ENCODE measurements at places on chromosomes 3 and 15.

- DNase-seq: no peak
Measured at GRCh38 chr15:62316413-62317060, 151.5 kb upstream of the C2CD4B start.

DNA sequence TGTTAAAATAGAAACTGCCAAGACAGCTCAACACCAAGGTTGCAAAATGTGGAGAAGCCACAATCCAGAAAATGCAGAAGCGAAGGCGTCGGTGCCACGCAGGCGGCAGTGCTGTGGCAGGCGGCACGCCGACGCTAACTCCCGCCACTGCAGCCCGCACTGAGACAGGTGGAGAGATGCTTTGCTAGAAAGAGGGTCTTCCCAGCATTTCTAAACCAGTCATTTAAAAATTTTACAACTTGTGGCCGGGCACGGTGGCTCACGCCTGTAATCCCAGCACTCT lies 23.2 kb downstream of the CYFIP1 start:
- DNase-seq: no peak

DNA sequence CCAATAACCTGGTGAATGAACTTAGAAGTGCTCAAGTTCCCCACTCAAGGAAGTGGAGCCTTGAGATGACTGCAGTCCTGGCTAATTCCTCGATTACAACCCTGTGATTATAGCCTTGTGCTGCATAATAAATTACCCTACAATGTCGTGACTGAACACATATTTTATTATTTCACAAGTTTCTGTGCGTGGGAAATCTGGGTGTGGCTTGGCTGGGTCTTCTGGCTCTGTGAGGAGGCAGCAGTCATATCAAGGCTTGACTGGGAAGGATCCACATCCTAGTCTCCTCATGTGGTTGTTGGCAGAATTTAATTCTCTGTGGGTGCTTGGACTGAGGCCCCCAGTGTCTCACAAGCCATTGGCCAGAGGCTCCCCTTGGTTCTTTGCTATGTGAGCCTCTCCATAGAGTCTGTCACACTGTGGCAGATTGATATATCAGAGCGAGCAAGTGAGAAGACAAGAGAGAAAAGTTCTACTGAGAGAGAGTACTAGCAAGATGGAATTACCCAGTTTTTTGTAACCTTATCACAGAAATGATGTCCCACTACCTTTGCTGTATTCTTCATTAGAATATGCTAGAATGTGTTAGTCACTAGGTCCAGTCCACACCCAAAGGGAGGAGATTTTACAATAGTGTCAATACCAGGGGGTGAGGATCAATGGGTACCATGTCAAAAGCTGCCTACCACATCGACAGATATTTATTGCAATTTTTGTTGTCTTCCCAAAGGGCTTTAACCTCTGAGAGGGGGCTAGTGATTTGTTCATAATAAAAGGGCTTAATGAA lies 102.8 kb upstream of the TBC1D5 start:
- DNase-seq: no peak

GRCh38 chr15:53498996-53499395 lies 260.5 kb downstream of the WDR72 start:
- DNase-seq: no peak

- DNase-seq: no peak
Measured at GRCh38 chr15:101547737-101548136, 58.2 kb upstream of the PCSK6 start.

GRCh38 chr3:187709155-187709554 lies 6.8 kb upstream of the RTP2 start:
- no peak for DNase-seq

GRCh38 chr15:58164926-58165325 lies 26.7 kb downstream of the AQP9 start:
- no peak for DNase-seq

- no peak for DNase-seq
Measured at GRCh38 chr3:109728861-109729494, 391.6 kb upstream of the DPPA4 start.

GRCh38 chr15:63185206-63185605 lies 4.2 kb upstream of the RAB8B start:
- DNase-seq: no peak

- no peak for DNase-seq
Measured at GRCh38 chr15:69074001-69074842, 59.7 kb downstream of the NOX5 start.

- DNase-seq: no peak
Measured at GRCh38 chr15:41804361-41804760, 23.5 kb upstream of the JMJD7 start.

DNA sequence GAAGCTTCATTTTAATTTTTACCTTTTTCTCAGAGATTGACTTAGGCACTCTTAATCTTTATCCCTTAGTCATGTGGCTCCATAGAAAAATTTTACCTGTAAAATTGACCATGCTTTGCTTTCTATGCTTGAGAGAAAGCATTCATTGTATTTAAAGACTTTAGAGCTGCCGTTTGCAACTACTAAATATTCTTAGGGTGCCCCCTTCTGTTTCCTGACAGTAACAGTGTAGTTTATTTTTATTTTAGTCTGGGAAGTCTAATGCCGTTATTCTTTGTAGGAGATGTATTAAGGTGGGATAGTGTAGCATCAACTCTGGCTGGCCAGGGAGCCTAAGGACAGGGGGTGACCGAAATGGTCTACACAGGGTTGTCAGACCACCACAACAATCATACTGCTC lies 84.5 kb upstream of the SYNPR start:
- DNase-seq: no peak

DNA sequence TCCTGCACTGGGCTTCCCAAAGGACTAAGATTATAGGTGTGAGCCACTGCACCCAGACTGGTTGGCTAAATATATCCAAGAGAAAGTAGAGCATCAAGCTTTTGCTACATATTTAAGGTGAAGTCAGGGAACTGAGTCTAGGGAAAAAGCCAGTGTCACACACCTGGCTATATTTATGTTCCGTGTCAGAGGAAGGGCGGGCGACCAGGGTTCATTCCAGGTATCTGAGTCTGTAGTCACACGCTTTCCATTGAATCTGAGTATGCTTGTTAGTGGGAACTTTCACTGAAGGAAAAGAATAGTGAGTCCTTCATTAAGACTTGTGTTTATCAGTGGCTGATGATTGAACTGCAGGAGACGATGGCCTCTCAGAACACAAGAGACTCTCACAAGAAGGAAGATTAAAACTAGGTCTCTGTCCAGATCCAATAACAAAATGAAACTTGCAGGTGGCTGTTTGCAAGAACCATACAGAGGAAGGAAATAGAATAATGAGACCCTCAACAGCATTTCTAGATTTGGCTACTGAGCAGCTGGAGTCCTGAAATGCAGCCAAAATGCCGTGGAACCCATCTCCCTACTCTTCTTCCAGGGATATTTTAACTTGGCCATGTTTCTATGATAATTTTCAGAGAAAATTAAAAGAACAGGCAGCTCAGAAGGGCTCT lies 276.3 kb downstream of the THSD4 start:
- DNase-seq: no peak

DNA sequence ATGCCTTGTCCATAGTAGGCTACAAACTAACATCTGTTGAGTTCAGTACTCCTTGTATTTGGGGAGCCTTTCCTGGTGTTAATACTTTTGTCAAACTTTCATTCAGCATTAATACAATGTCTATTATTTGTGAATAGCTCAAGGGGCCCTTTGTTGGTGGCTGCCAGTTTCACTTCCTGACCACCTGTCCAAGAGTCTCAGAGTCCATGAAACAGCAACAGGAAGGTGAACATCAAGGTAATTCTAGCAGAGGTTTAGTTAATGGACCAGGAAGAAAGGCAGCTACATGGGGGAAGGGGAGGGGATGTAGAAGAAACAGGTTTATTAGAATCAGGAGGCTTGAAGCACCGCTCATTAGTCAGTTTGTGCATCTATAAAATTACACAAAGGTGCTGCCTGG lies 386.9 kb downstream of the PDCD6IP start:
- DNase-seq: no peak

- no peak for DNase-seq
Measured at GRCh38 chr3:126542340-126543241, 16.1 kb downstream of the C3orf22 start.

GRCh38 chr3:170564664-170565063 lies 21.2 kb downstream of the SLC7A14 start:
- no peak for DNase-seq

GRCh38 chr15:74196175-74196574 lies 6.4 kb downstream of the STRA6 start:
- DNase-seq: no peak

All from activated naive CD4-positive, alpha-beta T cell treated with anti-CD3 and anti-CD28 coated beads, Interleukin-2, amount 50 U/mL, for 72 hours (primary cell).